ENCODE measurements at places on chromosomes 1 and 21.
A peak's percentile ranks its signal among the peaks of the same experiment; 100 is the strongest.

- DNase-seq: no peak
Observed at GRCh38 chr1:185050823-185051451, 5.6 kb downstream of the RNF2 start.

DNA sequence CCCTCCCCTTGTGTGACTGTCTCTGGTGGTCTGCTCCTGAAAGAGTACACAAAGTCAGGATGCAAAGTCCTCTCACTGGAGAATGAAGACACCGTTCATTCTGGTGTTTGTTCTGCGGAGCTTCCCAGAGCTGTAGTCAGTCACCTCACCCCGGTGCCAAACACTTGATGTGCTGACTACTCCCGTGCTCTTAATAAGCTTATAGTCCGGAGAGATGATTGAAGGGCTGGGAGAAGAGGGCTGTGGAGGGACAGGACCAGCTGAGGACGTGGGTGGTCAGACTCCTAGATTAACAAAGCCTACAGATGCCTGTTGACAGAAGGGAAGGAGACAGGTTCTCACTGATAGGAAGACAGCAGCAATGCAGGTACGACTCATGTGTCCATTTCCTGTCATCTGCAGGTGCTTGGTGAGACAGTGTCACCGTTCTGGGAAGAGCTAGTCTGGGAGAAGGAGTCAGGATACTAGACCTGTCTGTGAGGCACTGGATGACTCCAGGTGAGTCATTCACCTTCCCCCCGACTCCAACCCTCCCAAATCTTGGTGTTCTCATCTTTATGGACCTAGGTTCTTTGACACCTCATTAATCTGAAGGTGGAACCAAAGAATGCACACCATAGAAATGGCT, 40.4 kb upstream of the LRRN2 start:
- no peak for DNase-seq

- no peak for DNase-seq
Observed at GRCh38 chr1:151327903-151328674, 873 bp upstream of the PI4KB start.

- DNase-seq: peak; percentile 26
Observed at GRCh38 chr1:80882553-80882952, 918.2 kb upstream of the ADGRL2 start.

- DNase-seq: no peak
Observed at GRCh38 chr1:36436821-36437220, 13.4 kb downstream of the OSCP1 start.

DNA sequence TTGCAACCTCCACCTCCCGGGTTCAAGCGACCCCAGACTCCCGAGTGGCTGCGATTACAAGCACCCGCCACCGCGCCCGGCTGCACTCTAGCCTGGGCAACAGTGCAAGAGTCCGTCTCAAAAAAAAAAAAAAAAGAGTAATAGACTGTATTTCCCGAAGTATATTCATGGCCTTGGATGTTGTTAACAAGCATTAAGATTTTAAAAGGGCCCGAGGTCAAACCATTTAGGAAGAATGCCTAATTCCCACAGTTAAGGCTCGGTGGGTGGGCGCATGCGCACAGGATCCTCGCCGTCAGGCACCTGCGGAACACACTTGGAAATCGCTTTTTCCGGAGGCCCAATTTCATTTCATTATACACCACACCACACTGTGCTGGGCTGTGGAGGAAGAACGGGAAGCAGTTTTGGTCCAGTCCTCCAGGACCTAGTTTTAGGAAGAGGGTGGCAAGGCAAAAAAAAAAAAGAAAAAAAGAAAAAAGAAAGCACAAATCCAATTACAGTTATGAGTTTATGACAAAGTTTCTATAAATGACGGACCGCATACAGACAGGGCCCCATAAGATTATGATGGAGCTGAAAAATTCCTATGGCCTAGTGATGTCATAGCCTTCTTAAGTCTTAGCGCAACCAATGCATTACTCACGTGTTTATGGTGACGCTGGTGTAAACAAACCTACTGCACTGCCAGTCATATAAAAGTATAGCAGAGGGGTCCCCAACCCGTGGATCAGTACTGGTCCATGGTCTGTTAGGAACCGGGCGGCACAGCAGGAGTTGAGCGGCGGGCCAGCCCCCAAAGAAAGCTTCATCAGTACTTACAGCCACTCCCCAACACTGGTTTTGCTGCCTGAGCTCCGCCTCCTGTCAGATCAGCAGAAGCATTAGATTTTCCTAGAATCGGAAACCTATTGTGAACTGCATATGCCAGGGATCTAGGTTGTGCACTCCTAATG, 38.2 kb downstream of the H3-3A start:
- DNase-seq: no peak

DNA sequence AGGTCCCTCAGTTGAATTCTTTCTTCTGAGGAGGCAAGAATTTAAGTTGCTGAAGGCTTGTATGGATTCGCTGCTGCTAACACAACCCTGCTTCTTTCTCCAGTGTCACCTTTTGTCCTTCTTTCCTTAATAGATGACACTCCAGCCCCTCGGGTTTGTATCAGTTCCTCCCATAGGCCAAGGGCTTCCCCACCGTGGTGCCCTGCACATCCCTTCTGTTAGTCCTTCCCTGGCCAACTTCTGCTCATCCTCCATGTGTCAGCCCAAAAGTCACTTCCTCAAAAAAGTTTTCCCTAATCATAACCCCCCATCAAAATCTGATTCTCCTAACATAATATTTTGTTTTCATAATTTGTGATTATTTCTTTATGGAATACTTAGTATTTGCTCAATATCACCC, 190.4 kb downstream of the RHOU start:
- no peak for DNase-seq

DNA sequence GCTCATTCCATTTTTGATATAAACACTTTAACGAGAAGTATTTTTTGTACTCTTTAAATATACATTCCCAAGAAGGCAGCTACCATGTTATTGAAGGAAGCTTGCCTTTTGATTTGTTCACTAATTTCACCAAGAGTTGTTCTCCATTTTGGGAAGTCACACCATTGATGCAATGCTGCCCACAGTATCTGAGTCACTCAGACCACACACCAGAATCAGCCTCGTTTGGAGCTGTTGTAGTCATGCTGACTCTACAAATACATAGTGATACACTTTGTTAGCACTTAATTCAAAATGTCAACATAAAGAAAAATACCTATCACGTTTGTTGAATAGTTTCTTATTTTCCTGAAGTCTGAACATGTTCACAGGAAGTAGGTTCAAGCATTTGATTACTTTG, 78.7 kb downstream of the PAPPA2 start:
- peak; percentile 26 for DNase-seq

GRCh38 chr21:42067531-42068255, 3.4 kb upstream of the UMODL1 start:
- DNase-seq: no peak

DNA sequence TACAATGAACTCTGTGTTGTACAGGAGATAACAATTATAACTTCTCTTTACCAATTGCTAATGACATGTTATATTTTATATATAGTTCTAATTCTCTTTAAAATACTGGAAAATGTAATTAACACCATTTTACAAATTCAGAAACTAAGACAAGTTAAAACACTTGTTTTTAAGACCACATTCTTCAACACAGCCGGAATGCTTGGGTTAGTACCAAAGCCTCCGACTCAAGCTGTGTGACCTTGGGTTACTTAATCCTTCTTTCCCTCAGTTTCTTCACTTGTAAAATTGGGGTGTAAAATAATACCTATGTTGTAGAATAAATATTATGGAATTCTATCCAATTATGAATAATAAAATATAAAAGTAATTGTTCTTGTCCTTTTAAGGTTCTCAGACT, 378.7 kb downstream of the USH2A start:
- DNase-seq: no peak

- no peak for DNase-seq
Observed at GRCh38 chr1:202315576-202316168, 26.1 kb downstream of the UBE2T start.

- DNase-seq: no peak
Observed at GRCh38 chr1:204863024-204863423, 7.6 kb upstream of the NFASC start.

DNA sequence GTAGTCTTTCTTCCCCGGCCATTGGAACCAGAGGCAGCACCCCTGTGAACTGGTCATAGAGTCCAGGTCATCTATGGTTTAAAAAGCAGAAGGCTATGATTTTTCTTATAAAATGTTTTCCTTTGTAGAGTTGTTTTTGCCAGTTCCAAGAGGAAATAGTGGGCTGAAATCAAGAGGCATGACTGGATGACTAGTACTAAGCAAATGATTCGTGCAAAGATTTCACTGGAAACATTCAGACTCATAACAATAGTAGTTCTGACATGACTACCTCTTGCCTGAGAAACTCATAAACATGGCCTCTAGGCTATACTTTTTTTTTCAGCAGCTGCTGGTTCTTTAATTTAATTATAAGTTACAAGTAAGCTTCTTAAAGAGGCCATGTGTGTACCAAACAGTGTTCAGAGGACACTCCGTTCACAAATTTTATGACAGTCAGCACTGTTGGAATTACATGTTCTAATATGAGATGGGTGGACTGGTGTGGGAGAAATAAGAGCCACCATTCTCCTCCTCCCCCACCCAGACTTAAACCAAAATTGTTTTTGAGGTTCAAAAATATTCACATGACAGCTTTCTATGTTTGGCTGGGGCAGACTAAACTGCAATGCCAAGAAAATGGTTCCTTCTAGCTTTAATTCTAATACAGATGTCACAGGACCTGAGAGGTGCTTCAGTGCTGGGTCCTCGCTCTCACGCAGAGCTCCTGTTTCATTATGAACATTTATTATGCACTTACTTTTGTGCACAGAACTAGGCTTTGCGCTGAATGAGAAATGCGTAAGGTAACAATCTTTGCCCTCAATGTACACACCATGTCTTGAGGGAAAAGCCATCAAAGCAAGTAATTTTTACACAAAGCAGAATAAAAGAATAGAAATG, 147.5 kb downstream of the ZC3H11B start:
- DNase-seq: no peak

DNA sequence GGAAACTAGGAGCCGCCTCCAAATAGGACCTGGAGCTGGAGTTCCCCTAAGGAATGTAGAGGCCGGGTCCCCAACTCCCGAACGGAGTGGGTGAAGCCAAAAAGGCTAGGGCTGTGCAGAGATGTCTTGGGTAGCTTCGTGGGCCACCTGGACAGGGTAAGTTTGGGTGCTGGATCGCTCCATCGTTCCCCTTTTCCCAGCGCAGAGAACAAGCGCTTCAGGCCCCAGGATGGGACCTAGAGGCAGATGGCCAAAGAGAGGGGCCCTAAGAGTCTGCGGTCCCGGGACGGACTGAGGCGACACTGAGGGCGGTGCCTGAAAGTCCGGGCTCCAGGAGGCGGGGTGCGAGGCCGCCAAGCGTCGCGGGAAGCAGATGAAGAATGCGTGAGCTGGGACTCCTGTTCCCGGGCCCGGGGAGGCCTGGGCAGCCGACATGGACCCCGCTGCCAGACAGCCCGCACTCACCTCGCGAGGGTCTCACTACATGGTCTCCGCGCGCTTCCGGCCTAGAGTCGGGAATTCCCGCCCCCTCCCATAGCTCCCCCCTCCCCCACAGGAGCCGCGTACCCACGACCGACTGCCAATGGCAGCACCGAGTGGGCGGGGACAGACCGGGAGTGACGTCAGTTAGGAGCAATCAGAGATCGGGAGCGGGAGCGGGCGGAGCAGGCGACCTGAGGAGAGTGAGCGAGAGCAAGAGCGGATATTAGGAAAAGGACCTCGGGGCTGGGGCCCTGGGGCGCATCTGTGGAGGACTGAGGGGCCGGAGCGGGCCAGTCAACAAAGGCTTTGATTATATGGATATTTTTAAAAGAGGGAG, at the start of gene SLC39A1:
Gene SLC39A1, minus strand, starts transcription at position 508 of the 820 bp plus-strand sequence. CDS start 822 bp downstream, outside the sequence.
- DNase-seq: peak; percentile 87

DNA sequence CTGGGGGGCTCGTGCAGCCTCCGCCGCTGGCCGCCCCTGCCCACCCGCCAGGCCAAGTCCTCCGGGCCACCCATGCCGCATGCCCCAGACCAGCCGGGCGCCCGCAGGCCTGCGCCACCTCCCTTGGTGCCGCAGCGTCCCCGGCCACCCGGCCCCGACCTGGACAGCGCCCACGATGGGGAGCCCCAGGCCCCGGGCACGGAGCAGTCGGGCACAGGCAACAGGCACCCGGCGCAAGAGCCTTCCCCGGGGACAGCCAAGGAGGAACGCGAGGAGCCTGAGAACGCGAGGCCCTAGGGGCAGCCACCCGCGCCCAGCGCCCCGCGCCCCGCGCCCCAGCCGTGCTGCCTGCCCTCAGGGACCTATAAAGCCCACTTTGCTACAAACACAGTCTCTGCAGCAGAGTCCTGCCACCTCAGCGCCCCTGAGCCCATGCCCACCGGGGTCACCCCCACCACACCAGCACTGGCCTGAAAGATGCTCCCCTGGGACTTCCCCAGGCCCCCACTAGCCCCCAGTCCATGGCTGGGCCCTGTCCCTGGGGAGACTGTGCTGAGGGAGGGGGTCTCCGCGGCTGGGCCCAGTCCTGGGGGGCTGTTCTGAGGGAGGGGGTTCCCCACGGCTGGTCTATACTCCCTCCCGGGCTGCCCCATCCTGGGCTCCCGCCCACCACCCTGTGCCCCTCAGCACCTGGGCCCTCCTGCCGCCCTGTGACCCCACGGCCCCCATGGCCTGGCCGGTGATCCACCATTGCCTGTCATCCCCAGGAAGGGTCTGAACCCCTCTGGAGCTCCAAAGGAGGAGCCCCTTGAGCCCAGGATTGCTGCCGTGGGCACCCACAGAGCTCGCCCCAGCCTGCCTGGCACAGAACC, 8.6 kb downstream of the TNFRSF18 start:
- no peak for DNase-seq

DNA sequence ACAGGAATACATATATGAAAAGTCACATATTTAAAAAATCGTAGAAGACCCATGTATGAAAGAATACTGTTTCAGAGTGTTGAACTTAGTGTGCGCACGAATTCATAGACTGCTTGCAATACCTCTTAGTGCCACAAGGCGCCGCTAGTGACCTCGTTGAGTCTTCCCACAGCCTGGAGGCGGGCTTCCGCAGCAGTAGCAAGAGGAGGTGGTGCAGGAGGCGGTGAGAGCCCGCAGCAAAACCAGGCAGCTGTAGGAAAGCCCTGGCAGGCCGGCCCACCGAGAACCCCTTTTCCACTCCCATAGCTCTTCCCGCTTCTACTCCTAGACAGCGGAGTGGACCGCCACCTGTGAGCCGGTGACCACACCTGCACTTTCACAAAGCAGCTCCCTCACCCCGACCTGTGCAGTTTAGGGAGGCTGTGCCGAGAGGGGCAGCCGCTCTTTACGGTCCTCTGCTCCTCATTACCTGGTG, 23.5 kb downstream of the MTARC1 start:
- no peak for DNase-seq

DNA sequence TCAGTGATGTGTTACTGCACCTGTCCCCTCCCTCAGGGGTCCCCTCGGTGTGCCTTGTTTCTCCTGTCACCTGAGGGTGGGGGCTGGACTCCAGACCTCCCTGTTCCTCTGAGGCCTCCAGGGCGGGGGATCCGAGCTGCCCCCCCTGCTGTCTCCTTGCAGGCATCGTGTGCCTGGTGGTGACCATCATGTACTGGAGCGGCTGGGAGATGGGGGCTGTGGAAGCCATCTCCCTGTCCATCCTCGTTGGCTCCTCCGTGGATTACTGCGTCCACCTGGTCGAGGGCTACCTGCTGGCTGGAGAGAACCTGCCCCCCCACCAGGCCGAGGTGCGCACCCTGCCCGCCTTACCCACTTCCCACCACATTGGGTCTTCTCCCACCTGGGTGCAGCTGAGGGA, 56.4 kb downstream of the DISP3 start:
- DNase-seq: no peak

GRCh38 chr1:224696891-224697765, 81.0 kb downstream of the CNIH3 start:
- peak; percentile 34 for DNase-seq
